ENCODE measurements at places on chromosomes 4 and X.

GRCh38 chrX:29941287-29941686, 274.1 kb upstream of the MAGEB2 start:
- DNase-seq: no peak

- no peak for DNase-seq
These were observed 75.0 kb downstream of the TBC1D9 start for GRCh38 chr4:140681201-140681600.

DNA sequence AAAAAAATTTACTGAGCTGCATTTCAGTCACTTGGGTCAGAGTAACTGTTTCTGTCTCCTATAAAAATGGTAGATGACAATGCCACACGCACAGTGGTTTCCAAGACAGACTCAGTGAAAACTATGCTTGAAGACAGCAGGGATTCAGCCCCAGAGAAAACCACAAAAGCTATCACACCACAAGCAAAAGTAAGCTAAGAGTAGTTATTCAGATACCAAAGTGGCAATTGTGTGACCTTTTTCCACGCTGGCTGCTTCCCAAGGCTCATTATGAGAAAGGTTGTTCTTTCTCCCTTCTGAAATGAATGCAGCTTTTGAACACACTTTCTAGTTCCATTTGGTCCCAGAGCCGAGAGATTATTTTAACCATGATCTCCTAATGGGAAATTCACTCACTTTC, 46.4 kb upstream of the GPM6B start:
- DNase-seq: peak; percentile 27

DNA sequence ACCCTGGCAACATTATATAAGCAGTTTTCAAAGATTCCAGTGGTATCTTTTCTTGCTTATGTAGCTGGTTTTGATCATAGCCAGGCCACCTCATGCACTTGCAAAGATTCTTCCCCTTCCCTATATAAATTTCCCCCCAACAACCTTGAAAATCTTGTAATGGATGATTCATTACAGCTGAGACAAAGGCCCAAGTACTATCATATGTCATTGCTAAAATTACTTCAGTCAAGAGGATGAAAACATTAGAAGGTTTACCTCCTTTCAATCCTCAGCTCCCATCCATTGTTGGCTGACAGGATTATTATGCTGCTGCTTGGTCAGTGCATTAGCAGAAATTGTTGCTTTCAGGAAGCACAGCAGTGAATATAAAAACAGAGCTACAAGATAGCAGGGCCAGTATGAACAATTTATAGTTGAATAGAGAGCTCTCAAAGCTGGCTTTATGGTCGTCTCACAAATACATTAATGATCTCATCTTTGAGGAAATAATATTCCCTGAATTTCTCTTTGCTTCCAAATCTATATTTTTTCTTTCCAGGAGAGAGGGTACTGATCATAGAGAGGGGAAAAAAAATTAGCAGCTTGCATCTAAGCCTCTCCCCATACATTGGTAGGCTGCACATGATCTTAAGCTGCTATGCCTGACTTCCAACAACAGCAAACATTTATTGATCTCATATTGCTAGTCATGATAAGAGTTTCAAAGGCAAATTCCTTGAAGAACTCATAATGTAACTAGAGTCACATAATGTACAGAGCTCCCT, 7.7 kb upstream of the ARHGEF38 start:
- DNase-seq: peak; percentile 21

DNA sequence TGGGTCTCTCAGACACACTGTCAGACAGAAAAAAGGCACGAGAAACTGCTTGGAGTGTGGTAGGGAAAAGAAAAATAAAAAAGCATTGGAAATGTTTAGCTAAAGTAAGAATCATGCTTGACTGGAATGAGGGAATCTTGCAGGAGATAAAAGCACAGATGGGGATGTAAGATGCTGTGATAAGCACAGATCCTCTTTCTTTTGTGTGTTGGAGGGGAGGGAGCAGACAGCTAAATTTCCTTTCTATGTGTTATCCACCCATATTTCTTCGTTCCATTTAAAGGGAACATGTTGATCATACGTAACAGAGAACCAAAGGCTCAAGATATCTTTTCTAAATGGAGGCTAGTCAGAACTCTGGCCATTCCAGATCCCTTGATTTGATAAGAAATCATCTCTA, 614.0 kb upstream of the LCORL start:
- DNase-seq: no peak

DNA sequence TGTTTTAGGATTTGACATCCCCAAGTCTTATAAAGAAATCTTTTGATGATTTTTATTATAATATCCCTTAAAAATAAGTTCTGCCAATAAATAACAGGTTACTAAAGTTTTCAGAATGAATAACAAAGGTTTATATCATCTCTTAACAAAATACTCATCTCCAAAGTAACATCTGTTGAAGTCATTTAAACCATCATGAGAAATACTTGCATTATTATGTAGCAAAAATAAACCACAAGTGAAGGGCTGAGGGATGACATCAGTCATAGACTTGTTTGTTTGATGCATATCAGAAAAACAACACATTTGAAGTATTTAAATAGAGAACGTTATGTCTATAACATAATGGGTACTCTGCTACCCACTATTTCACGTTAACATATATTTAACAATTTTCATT, 114.9 kb downstream of the SPOCK3 start:
- DNase-seq: no peak

GRCh38 chrX:480861-481417, 94.2 kb upstream of the PPP2R3B start:
- DNase-seq: no peak

- DNase-seq: peak; percentile 50
These were observed 519 bp downstream of the FOXO4 start for GRCh38 chrX:71095981-71096759.

DNA sequence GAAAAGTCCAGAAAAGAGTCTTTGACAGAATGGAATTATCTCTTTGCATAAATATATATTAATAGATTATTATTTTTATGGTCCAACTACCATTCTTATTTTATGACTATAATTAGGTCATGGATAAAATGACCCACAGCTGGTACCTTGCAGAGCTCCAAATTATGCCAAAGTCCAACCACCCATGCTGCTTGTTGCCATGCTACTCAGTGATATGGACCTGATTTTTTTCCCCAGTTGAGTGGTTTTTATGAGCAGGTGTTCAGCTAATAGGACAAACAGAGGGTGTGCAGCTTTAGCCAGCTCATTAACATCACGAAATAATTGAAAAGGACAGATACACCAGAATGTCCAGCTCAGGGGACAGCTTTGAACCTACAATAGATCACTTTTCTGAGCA, 9.7 kb downstream of the HOPX start:
- DNase-seq: no peak

GRCh38 chr4:111639120-111639690, 506.0 kb upstream of the FAM241A start:
- DNase-seq: no peak

- DNase-seq: peak; percentile 74
These were observed 1.3 kb upstream of the CITED1 start for GRCh38 chrX:72306851-72307645.

Measured in myocyte (in vitro differentiated cells).